Progenitor cell of endocrine pancreas (in vitro differentiated cells): ENCODE measurements at places on chromosomes 4 and X.

DNA sequence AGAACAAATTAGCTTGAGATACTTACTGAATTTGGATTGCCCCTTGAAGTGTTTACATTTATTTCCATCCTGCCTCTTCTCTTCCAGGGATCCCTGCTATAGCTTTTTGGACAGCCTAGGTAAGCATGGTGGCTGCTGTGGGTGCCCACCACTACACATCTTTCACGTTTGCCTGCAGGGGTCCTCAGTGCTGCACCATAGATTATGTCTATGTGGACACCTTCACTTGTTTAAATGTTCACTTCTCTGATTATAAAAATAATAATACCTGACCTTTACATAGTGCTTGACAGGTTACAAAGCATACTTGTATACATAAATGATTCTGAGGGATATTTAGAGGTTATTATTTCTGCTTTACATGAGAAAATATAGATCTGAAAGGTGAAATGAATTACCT lies 67.9 kb upstream of the SLC4A4 start:
- H3K27ac ChIP-seq, result peak overlapping the region; percentile 6
- peaks cover 24% of the 10 kb centered on the region for H3K36me3 ChIP-seq
- no peaks in the 10 kb centered on the region for H3K27me3 ChIP-seq

- H3K27ac ChIP-seq, result no peak overlapping the region
- H3K36me3 ChIP-seq, result peaks cover 1% of the 10 kb centered on the region
- no peak overlapping the region for H3K4me3 ChIP-seq
- no peak for DNase-seq
Measured at GRCh38 chrX:105038672-105039328, 181.7 kb downstream of the TEX13A start.

DNA sequence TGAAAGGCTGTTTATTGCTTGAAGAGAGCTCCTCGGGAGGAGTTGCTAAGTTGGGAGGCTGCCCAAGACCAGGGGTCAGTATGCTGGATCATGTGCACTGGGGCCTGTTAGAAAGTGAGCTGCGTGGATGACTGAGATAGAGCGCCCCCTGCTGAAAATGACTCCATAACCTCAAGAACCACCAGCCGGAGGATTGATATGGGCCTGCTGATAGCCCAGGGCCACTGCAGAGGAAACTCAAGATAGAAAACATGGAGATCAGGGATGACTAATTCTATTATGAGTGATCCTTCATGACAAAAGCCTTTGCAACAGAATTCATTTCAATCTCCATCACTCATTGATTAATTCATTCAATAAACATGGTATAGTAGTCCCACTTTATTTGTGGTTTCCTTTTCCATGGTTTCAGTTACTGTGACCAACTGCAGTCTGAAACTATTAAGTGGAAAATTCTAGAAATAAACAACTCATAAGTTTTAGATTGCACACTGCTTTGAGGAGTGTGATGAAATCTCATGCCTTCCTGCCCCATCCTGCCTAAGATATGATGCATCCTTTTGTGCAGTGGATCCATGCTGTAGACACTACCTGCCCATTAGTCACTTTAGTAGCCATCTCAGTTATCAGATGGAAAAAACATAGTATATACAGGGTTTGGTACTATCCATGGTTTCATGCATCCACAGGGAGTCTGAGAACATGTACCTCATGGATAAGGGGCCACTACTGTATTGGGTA lies 126.7 kb upstream of the MBNL3 start:
- peaks cover 2% of the 10 kb centered on the region for H3K4me1 ChIP-seq
- no peak overlapping the region for H3K4me3 ChIP-seq
- H3K27me3 ChIP-seq, result no peaks in the 10 kb centered on the region
- no peaks in the 10 kb centered on the region for H3K36me3 ChIP-seq
- peak overlapping the region; percentile 38 for H3K27ac ChIP-seq

GRCh38 chr4:134408897-134409296 lies 207.3 kb upstream of the PABPC4L start:
- DNase-seq, result no peak
- H3K36me3 ChIP-seq, result no peaks in the 10 kb centered on the region
- H3K4me3 ChIP-seq, result no peak overlapping the region
- H3K27me3 ChIP-seq, result no peaks in the 10 kb centered on the region

DNA sequence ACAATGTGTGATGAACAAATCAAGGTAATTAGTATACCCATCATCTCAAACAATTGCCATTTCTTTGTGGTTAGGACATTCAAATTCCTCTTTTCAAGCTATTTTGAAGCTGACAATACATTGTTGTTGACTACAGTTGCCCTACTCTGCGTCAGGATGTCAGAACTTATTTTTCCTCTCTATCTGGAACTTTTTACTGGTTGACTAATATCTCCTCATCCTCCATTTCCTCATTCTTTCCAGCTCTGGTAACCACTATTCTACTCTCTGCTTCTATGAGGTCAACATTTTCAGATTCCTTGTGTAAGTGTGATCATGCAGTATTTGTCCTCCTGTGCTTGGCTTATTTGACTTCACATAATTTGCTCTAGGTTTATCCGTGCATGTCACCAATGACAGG lies 240.5 kb upstream of the HS3ST1 start:
- no peak overlapping the region for H3K27ac ChIP-seq
- H3K4me1 ChIP-seq, result no peaks in the 10 kb centered on the region
- no peaks in the 10 kb centered on the region for H3K36me3 ChIP-seq
- no peak overlapping the region for H3K4me3 ChIP-seq

- H3K4me3 ChIP-seq, result no peak overlapping the region
- peaks cover 14% of the 10 kb centered on the region for H3K27me3 ChIP-seq
- no peak overlapping the region for H3K27ac ChIP-seq
- peaks cover 6% of the 10 kb centered on the region for H3K4me1 ChIP-seq
Measured at GRCh38 chr4:110682311-110682710, 59.4 kb upstream of the PITX2 start.

GRCh38 chr4:10554694-10555093 lies 97.5 kb upstream of the ZNF518B start:
- peak; percentile 36 for DNase-seq
- H3K27ac ChIP-seq, result no peak overlapping the region
- no peaks in the 10 kb centered on the region for H3K36me3 ChIP-seq
- no peak overlapping the region for H3K4me3 ChIP-seq
- H3K27me3 ChIP-seq, result peaks cover 9% of the 10 kb centered on the region
- no peaks in the 10 kb centered on the region for H3K4me1 ChIP-seq

GRCh38 chr4:13365195-13365594 lies 118.9 kb downstream of the RAB28 start:
- no peak overlapping the region for H3K27ac ChIP-seq
- H3K4me3 ChIP-seq, result no peak overlapping the region
- DNase-seq, result no peak
- H3K36me3 ChIP-seq, result peaks cover 3% of the 10 kb centered on the region
- H3K4me1 ChIP-seq, result no peaks in the 10 kb centered on the region

- H3K36me3 ChIP-seq, result peaks cover 18% of the 10 kb centered on the region
- no peak overlapping the region for H3K27ac ChIP-seq
- H3K4me3 ChIP-seq, result no peak overlapping the region
Measured at GRCh38 chr4:119589165-119589564, 39.4 kb downstream of the PDE5A start.

GRCh38 chr4:6961496-6962210 lies 52.0 kb downstream of the TBC1D14 start:
- H3K36me3 ChIP-seq, result no peaks in the 10 kb centered on the region
- DNase-seq, result no peak
- H3K27me3 ChIP-seq, result no peaks in the 10 kb centered on the region
- H3K27ac ChIP-seq, result peak overlapping the region; percentile 43

- peaks cover 8% of the 10 kb centered on the region for H3K4me1 ChIP-seq
- no peak overlapping the region for H3K27ac ChIP-seq
- peaks cover 3% of the 10 kb centered on the region for H3K27me3 ChIP-seq
- H3K36me3 ChIP-seq, result no peaks in the 10 kb centered on the region
- no peak for DNase-seq
Measured at GRCh38 chr4:121717680-121718237, 21.0 kb upstream of the ANXA5 start.

DNA sequence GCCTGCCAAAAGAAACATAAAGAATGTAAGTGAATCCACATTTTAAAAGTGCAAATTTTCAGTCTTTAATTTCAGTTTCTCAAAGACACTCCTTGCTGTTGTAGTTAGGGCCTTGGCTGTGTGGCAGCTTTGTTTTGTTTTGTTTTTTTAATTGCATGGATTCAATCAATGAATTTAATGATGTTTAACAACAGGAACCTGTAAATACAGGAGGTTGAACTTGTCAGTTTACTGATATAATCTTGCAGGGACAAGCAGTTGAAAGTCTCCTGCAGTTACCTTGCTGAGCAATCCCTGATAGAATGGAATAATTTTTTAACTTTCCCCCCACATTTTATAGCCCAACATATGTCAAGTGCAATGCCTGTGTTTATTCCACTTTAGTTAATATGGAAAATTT lies 528.3 kb upstream of the PCDH7 start:
- no peaks in the 10 kb centered on the region for H3K36me3 ChIP-seq
- no peaks in the 10 kb centered on the region for H3K27me3 ChIP-seq
- no peak for DNase-seq
